Right ventricle myocardium superior (tissue), 1 donor: ENCODE measurements at places on chromosomes 4 and X. TPM values are rescaled to one million over a fixed set of nuclear protein-coding genes. Genes with fewer than 3 reads are reported as not detected.

DNA sequence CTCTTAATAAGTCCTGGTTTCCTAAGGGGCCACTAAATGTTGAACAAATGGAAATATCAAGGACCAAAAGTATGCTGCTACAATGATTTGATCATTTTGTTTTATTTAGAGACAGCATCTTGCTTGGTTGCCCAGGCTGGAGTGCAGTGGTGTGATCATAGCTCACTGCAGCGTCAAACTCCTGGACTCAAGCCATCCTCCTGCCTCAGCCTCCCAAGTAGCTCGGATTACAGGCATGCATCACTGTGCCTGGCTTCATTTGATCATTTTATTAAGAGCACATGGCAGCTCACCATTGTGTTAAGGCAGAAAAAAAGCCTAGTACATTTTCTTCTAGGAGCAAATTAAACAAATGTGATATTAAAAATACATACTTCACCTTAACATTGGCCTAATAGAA lies 52.7 kb downstream of the DCLK2 start:
- DNase-seq, result no peak

DNA sequence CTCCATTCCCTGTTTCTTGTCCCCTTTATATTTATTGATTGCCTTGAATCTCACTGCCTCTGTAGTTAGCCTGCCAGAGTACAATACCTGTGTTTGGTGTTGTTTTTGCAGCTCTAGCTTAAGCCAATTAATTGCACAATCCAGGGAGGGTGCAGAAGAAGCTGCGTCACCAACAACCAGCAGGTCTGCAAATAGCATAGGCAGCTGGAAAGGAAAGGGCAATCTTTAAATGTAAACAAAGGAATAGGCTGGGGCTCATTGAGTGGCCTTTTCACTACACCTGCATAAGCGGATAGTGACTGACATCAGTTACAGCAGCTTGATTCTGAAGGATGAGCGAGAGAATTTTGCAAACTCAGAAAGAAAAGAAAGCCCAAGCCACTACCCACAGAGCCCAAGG lies 106.8 kb upstream of the RAI2 start:
- no peak for DNase-seq

DNA sequence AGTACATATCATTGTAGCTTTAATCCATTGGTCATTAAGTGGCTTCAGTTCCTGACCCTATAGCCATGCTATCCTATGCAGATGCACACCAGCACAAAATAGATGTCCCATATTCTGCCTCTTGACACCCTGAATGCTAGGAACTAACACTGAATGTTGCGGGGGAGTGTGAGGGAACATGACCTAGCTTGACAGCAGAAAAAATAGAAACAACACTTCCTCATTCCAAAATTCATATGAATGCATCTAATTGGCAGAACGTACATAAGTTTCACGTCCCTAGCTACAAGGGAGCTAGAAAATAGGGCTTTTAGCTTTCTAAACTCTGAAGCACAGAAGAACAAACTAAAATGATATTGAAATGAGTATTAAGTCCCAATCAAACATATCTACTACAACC lies 14.4 kb upstream of the DCAF8L1 start:
- DNase-seq, result no peak

GRCh38 chrX:82412858-82413257 lies 1095.2 kb upstream of the POU3F4 start:
- DNase-seq, result no peak

GRCh38 chrX:97835969-97836368 lies 952.3 kb downstream of the RPA4 start:
- no peak for DNase-seq

- DNase-seq, result no peak
Measured at GRCh38 chrX:259692-260355, 21.4 kb upstream of the PLCXD1 start.

DNA sequence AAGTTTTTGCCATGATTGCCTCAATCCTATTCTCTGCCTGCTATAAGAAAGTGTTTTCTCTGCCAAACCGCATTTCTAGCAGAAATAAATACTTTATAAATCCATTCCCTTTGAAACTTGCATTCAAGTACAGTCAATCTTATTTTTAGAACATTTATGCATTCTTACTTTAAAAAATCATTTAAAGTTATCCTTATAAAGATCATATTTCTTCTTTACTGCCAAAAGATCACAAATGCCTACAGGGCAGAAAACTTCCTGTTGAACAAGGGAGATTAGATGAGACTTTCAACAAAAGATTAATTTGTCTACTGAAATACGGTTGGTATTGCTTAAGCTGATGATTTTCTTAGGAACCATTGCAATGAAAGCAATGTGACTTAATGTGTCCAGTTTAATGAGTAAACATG lies 207.2 kb upstream of the SLIT2 start:
- no peak for DNase-seq

DNA sequence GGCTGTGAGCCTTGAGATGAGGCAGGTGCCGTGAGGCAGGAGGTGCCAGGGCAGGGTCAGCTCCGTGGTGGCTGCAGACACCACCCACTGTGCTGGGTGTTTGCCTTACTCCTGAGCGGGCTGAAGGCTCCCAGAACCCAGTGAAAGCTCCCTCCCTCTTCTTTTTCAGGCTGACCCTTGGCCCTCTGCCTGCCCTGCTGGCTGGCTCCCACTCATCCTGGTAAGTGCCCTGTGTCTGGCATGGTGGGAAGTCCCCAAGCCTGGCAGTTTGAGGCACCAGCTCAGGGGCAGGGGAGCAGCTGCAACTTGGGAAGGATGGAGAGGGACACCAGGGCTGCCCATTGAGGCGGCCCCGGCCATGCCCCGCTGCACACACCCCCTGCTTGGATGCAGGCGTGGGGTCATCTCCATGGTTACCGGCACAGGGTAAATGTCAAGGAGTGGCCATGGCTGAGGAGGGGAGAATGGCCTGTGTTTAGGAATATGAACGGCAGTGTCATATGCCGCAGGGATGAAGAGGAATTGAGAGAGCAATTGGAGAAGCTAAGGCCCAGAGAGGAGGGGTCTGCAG lies 16.8 kb downstream of the SH3BP2 start:
- peak; percentile 77 for DNase-seq

DNA sequence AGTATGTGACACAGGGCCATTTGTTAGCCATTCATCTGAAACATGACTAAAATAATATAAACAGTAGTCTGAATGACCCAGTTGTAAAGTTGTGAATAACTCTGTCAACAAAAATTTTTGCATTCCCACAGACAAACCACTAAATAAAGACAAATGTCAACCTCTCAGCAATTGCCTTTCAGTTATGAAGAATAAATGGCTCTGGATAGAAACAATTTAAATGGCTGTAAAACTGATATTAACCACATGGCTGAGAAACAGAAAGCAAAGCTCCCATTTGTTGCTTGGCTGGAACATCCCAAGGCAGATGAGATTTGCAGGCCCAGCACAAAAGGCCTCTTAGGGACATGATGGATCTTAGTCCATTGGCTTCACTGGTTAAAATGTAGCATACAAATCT lies 296.3 kb downstream of the GALNTL6 start:
- no peak for DNase-seq

GRCh38 chr4:129362691-129363274 lies 266.8 kb downstream of the C4orf33 start:
- peak; percentile 44 for DNase-seq

DNA sequence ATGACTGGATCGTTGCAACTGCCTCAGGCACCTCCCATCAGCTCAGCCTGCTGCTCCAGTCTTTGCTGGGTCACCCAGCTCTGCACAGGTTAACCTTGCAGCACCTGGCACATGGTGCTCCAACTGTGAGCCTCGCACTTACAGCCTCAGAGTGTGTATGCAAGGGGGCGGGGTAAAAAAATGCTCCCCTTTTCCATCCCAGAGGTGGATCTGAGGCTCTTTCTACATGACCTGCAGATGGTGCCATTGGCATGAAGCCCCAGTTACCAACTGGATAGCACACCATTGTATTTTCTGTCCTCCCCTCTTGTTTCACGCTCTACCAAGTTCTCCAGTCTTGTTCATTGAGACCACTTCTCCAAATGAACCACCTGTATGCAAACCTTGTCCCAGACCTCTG lies 46.2 kb upstream of the TRPC3 start:
- no peak for DNase-seq

GRCh38 chr4:86283371-86283770 lies 76.5 kb downstream of the MAPK10 start:
- DNase-seq, result no peak

The PPA2 gene
- 93.1 TPM for total RNA-seq

The XAGE1B gene
- not detected for total RNA-seq

The ACE2 gene
- 13.3 TPM for total RNA-seq

The BEX5 gene
- total RNA-seq, result 0.97 TPM
